Epithelial cell of esophagus (primary cell): ENCODE measurements at places on chromosomes 4 and X.

- DNase-seq, result no peak
These were observed 209.7 kb upstream of the KLF3 start for GRCh38 chr4:38454284-38454683.

DNA sequence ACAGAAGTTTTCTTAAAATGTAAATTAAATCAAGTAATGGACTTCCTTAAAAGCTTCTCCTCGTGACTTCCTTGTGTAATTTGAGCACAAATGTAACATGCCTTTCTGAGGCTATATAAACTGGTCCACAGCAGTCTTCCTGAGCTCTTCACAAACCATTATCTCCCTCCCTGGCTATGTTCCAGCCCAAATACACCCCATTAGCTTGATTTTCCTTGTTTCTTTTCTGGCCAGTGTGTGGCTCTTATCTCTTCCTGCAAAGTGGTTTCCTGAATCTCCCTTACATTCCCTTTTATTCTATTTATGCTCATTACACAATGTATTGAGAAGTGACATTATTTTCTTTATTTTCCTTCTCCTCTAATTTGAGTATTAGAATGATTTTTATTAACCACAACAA, 1085.3 kb upstream of the PCDH10 start:
- DNase-seq, result no peak

DNA sequence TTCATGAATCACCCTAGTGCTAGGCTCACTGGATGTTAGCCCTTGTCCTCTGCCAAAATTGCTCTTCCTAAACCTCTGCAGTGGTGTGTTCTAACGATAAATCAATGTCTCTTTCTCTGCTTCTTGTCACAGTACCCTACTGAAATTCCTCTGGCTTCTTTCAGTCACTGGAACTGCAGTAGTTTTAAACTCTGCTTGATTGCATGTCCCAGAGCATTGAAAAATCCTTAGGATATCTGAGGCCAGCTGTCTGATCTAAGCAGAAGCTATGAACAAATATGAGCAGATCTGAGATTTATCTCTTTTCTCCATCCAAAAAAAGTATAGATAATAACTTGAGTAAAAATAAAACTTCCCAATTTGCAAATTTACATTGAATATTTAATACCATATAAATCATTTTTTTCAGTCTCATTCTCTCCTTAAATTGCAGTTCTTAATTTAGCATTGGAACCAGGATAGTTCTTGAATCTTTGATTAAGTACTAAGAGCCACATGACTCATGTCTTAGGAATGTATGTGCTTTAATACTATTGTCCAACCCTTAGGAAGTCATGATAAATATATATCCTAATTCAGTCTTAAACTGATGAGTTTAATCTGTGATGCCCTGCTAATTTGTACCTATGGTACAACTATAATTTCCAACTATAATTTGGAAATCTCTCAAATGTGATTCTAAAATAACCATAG, 169.7 kb downstream of the PDHA2 start:
- peak; percentile 73 for DNase-seq

DNA sequence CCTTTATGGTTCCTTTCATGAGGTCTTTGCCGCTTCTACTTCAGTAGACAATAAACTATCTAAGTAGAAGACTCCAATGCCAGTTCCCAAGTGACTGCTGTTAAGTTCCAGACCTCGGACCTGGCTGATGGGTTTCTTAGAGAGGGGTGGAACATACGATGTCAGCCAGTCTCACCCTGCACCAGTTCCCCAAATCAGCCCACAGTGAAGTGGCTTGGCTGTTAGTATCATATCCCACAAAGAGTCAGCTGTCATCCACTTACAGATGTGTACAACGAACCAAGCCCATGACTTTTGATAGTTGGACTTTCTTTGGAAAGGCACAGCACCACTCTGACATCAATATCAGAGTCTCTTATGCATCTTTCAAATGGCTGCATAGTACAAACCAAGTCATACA, 8.1 kb upstream of the KLHL34 start:
- no peak for DNase-seq

DNA sequence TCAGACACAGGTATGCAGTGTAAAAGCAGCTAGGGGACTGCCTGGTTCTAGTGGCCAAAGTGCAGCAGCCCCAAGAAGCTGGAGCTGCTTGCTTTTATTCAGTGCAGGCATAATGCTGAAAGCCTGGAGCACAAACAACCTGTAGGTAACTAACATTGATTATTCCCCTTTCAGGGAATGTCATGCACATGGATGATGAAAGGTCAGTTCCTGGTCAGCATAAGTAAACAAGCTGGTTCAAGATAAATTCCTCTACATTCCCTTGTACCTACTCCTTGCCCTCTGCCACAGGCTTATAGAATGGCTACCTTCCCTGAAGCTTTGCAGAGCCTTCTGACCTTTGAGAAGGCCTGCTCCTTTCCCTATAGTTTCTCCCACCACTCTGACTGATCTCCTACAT, 1318.5 kb upstream of the ADGRL3 start:
- no peak for DNase-seq

DNA sequence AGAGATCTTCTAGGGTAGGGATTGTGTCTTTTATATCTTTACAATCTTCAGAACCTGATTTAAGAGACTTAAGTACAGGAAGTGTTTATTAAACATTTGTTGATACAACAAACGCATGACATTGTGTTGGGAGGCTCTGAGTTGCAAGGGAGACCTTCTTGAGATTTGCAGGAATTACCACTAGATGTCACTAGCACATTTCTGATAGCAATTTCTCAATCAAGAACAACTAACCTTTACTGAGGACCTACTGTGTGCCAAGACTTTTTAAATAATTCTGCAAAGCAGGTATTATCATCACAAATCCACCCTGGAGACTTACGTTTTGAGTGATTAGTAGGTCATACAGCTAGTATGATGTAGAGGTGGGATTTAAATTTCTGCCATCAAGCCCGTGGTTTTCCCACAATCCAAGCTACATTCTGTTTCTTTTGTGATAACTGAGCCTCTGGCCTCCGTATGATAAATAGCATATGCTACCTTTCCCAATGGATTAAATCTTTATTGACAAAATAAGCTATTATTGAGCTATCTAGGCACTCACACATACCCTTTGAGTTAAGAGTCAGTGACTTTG, 986.0 kb downstream of the CCSER1 start:
- DNase-seq, result peak; percentile 61

DNA sequence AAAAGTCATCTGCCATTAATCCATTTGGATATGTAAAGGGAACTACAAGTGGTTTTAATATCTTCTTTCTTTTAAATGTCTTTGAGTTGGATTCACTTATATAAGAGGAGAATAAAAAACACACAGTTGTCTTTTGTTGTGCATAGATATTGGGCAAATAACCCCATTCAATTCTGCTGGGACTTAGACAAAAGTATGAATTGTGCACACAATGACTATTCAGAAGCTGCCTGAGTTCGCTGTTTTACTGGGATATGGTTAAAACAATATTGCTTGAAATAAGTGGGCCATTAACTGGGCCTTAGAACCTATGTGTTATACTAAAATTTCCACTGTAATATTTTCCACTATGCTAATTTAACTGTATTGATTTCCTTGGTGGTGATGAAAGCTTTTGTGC, 71.7 kb downstream of the PCYT1B start:
- no peak for DNase-seq

DNA sequence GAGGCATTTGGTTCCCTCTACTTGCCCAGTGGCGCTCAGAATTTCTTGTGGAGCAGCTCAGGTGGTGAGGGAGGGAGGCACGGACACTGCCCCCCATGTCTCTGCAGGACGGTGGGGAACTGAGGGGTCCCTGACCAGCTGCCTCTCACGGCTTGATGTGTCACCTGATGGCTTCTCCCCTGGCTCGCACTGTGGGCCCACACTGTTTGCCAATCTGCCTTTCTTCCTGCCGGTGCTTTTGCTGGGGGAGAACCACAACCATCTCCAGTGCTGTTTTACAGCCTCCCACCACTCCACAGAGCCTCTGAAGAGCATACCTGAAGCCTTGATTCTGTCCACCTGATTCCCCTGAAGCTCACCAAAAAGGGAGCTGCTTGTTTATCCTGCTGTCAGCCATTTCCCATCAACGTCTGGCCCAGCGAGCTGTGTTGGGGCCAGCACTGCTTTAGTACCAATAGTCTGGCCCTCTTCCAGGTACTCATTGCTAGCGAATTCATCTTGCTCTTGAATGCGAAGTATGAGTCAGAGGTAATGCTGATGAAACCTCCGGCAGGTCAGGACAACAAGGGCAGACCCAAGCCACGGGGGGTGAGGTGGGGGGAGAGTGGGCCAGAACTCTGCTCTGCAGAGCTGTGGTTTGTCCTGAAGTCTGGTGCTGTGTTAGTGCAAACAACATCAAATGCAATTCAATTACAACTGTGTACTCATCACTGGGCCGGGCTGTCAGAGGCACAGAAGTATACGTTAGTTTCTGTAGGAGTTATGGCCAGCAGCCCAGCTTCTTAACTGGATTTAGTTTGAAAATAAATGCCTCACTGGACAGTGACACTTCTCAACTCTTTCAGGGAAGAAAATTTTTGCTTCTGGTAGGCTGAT, 208.3 kb upstream of the JADE1 start:
- peak; percentile 95 for DNase-seq

DNA sequence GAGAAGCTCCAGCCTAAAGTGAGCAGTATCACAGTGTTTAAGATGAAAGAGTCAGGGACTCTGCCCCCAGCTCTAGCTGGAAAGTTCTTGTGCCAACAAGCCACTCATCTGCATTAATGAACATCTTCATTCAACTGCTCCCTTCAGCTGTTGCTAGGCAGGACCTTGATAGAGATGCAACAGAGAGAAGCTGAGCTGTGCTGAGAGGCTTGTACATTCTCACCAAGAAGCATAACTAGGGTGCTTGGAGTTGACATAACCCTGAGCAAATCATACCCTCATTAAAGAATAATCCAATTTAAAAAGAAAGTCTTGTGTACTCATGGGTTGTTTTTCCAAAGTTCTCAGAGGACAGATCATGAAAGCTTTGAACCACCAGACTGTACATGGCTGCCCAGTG, 63.2 kb downstream of the ATXN3L start:
- no peak for DNase-seq
